Smooth muscle cell of trachea (primary cell): ENCODE measurements at places on chromosomes 3 and 15. TPM values are rescaled to one million over a fixed set of nuclear protein-coding genes. Genes with fewer than 3 reads are reported as not detected.

The LRRIQ4 gene
- total RNA-seq, result not detected in 2 replicates

The MESP2 gene
- total RNA-seq, result 0.58 and 1.3 TPM in 2 replicates

The KNG1 gene
- not detected in 2 replicates for total RNA-seq

The GOLGA8Q gene
- 1.5 and 2.6 TPM in 2 replicates for total RNA-seq

The ZNF860 gene
- total RNA-seq, result 0.17 and 1.0 TPM in 2 replicates

The TMEM212 gene
- total RNA-seq, result not detected in 2 replicates

The TEX9 gene
- 5.5 and 7.3 TPM in 2 replicates for total RNA-seq

The GHSR gene
- total RNA-seq, result not detected in 2 replicates

The SNAPC5 gene
- 20.5 and 27.5 TPM in 2 replicates for total RNA-seq

The CSPG5 gene
- total RNA-seq, result under 0.01 and 0.44 TPM in 2 replicates

The CHDH gene
- 0.15 and 0.99 TPM in 2 replicates for total RNA-seq

The COL7A1 gene
- total RNA-seq, result 22.5 and 52.6 TPM in 2 replicates

The RARRES1 gene
- total RNA-seq, result 48.3 and 232 TPM in 2 replicates

The ZPLD1 gene
- not detected in 2 replicates for total RNA-seq

The TXNRD3 gene
- 8.3 and 10.3 TPM in 2 replicates for total RNA-seq

The MAP6D1 gene
- 1.9 and 2.3 TPM in 2 replicates for total RNA-seq

The SLC51B gene
- total RNA-seq, result 0.66 and 1.5 TPM in 2 replicates

The ARF4 gene
- total RNA-seq, result 183 and 192 TPM in 2 replicates

The KNSTRN gene
- 12.9 and 81.2 TPM in 2 replicates for total RNA-seq

The HRG gene
- not detected in 2 replicates for total RNA-seq

The PRICKLE2 gene
- total RNA-seq, result 40.7 and 42.8 TPM in 2 replicates

The ANKRD34C gene
- not detected in 2 replicates for total RNA-seq

The PGBD4 gene
- 2.2 and 2.3 TPM in 2 replicates for total RNA-seq

The GADL1 gene
- 0.33 and 1.3 TPM in 2 replicates for total RNA-seq

The XCR1 gene
- under 0.01 TPM in 1 of 2 replicates, not detected in the other for total RNA-seq

The GMNC gene
- total RNA-seq, result under 0.01 TPM in 1 of 2 replicates, not detected in the other

The PLD1 gene
- total RNA-seq, result 17.6 and 24.1 TPM in 2 replicates

The PHLDB2 gene
- total RNA-seq, result 23.4 and 29.6 TPM in 2 replicates

The REC114 gene
- not detected in 2 replicates for total RNA-seq

The FEZF2 gene
- total RNA-seq, result not detected in 2 replicates

The FOXL2NB gene
- total RNA-seq, result not detected in 2 replicates

The LSAMP gene
- 7.1 and 12.2 TPM in 2 replicates for total RNA-seq

The NGRN gene
- total RNA-seq, result 62.1 and 91.1 TPM in 2 replicates

The HYAL2 gene
- total RNA-seq, result 46.1 and 86.3 TPM in 2 replicates

The ZNF385D gene
- 0.66 and 6.5 TPM in 2 replicates for total RNA-seq

The MYRIP gene
- total RNA-seq, result 0.73 TPM in 1 of 2 replicates, not detected in the other

The CLDN16 gene
- total RNA-seq, result not detected in 2 replicates

The CHRM5 gene
- total RNA-seq, result under 0.01 and 0.15 TPM in 2 replicates

The STXBP5L gene
- under 0.01 TPM in 1 of 2 replicates, not detected in the other for total RNA-seq

The KLHL40 gene
- total RNA-seq, result not detected in 2 replicates

The EFCC1 gene
- total RNA-seq, result not detected in 2 replicates
